ENCODE measurements at places on chromosomes 11 and 22.

- DNase-seq = no peak
Measured at GRCh38 chr11:3905080-3905953, 49.9 kb downstream of the STIM1 start.

DNA sequence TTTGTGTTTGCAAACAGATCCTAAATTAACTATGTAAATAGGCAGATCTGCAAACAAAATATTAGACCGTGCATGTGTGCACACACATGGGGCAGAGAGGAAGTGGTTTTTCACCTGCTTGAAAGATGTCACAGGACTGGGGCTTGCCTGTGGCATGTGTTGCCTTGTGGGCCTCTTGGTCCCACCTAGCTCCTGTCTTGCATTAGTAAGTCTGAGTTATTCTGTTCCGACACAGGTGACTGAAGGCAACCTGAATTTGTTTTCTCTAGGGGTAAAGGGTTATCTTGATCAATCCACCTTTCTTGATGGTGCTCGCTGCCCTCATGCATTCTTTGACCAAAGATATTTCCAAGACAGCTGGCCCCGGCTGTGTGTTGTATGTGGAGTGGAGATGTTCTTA lies 667.5 kb downstream of the NTM start:
- no peak for DNase-seq

- DNase-seq = no peak
Measured at GRCh38 chr22:26669060-26669481, 11.7 kb downstream of the MIAT start.

GRCh38 chr22:39947220-39948216 lies 12.7 kb upstream of the TMA7B start:
- peak; percentile 80 for DNase-seq

DNA sequence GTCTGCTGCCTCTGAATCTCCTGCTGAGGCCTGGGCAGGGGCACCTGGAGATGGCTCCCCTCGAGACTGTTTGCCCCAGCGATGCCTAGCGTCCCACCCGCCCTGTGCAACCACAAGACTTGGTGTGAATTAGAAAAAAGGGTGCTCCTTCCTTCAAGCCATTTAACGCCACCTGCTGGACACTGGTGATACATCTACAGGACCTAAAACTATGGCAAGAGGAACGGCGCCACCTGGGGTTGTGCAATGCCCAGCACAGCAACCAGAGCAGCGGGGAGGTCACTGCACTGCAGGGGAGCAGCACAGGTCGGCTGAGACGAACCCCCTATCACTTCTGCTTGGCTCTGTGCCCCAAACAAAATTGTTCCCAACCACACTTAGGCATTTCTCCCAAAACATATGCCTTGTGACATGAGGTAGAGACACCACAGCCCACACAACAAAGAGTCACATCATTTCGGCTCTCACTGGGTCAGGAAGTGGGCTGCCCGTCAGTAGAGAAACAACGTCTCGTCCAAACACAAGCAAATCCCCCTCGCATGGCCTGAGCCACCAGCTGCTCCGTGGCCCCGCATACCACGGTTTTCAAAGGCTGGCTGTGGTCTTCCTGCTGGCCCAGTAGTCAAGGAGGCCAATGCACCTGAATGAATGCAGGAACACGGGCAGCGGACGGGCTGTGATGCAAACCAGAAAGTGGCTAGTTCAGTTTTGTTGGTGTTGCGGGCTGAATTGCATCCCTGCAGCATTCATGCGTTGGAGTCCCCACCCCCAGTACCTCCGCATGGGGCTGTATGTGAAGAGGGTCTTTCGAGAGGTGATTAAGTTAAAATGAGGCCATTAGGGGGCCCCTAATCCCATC lies 171.9 kb downstream of the SHANK2 start:
- DNase-seq = peak; percentile 90

GRCh38 chr11:39990421-39990831 lies 1469.0 kb downstream of the LRRC4C start:
- no peak for DNase-seq

DNA sequence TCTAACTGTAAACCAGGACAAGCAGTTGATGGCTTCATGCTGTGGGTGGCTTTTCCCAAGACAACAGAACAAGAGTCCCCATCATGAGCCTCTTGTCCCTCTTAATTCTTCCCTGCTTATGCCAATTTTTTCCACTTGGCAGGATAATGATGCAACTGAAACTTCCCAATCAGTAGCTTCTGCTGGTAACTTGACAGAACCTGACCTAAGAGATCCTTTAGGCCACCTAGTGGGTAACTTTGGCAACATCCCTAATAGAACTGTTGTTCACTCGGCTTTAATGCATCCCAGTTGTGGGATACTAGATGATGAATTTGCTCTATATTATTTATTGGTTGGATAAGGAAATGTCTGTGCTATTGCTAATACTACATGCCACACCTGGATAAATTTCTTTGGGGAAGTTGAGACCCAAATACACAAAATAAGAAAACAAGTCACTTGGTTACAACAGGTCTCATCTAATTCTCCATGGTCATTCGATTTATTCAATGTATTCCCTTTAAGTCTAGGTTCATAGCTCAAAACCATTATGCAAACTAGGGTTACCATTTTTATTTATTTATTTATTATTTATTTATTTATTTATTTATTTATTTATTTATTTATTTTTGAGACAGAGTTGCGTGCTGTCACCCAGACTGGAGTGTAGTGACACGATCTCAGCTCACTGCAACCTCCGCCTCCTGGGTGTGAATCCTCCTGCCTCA lies 41.4 kb upstream of the NFAM1 start:
- DNase-seq = peak; percentile 46

DNA sequence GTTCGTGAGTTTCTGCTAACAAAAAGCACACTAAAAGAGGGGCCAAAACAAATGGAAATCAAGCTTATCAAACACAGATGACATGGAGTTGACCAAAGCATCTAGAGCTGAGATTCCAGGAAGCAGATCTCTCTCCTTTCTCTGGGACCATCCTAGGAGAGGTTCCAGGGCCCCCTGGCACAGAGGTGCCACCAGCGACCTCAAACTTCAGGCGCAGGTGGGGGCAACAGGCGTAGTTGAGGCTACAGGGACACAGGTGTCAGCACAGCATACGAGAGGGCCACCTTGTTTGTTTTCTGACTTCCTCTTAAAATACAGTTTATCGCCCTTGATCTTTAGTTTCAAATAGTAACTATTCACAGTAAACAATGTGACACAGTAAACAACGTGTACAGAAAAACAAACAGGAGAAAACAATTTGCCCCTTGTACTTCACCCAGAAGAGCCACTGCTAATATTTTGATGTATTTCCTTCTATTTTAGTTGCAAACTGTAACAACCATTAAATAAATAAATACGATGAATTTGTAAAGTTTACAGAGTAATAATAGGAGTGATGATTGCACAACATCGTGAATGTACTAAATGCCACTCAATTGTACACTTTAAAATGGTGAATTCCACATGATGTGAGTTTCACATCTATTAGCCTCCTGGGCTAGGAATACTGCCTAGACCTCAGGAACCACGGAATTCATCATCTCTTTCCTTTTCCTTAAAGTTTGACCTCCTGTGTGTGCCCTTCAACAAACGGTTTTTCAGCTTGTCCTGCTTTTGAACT lies 52.2 kb downstream of the IGLL5 start:
- no peak for DNase-seq

GRCh38 chr11:110430267-110431050 lies 711 bp downstream of the FDX1 start:
- DNase-seq = no peak

DNA sequence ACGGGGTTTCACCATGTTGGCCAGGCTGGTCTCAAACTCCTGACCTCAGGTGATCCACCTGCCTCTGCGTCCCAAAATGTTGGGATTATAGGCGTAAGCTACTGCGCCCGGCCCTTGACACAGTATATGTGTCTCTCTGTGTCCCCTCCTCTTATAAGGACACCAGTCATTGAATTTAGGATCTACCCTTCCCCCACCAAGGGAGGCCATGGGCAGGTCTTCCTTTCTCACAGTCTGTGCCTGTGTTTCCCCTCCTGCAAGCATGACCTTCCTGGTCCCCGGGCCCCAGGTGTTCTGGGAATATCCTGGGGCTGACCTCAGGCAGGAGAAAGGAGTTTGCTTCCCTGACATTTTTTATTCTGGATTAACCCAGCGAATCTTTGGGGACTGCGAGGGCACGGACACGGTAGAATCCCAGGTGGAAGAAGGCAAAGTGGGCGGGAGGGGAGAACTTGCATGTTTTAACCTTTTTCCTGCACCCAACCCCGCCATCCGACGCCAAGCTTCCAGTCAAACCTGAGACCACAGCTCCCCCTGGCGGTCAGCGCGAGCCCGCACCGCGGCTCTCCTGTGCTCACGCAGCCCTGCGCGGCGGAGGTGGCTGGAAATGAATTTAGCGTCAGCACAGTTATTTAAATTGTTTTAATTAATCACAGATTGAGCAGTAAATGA lies 42.1 kb upstream of the ISX start:
- DNase-seq = peak; percentile 22

GRCh38 chr11:73323464-73323863 lies 15.4 kb downstream of the ARHGEF17 start:
- no peak for DNase-seq

- DNase-seq = no peak
Measured at GRCh38 chr11:11856638-11857037, 14.9 kb downstream of the USP47 start.

GRCh38 chr11:67433536-67434394 lies 3.7 kb downstream of the PTPRCAP start:
- DNase-seq = no peak

- DNase-seq = no peak
Measured at GRCh38 chr11:8442301-8442700, 151.7 kb downstream of the STK33 start.

- DNase-seq = no peak
Measured at GRCh38 chr11:126548581-126549550, 193.4 kb downstream of the ST3GAL4 start.

DNA sequence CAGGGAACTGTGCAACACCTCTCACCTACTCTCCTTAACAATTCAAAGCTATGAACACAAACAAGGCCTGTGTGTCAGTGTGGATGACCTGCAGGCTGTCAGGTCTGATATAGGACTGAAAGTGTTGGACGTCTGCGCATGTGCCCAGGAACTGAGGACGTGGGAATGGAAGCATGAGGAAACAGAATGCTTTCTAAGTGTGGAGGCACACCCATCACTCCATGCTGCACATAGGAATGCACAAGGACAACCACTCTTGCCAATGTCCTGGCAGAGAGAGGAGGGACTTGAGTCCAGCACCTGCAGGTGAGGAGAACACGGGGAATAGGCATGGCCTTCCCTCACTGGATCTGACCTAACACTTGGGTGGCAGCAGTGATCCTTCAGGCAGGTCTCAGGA lies 874.3 kb downstream of the OPCML start:
- DNase-seq = no peak

DNA sequence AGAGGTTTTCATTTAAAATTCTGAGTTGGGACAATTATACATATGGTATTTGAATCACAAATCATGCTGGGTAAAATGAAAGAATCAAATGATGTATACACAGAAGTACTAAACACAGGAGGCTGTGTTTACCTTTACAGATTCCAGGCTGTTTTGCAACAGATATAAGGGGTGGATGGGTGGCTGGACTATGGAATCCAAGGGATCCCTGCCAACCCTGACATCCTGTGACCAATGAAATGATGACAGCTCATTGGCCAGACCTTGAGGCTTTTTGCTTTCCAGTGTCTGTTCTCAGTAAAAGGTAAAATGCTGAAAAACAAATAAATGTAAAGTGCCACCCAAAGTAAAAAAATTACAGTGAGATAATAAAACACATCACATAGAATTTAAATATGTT lies 3.3 kb upstream of the DDI1 start:
- no peak for DNase-seq

- DNase-seq = no peak
Measured at GRCh38 chr11:62677156-62677555, 1.7 kb downstream of the UBXN1 start.

- peak; percentile 60 for DNase-seq
Measured at GRCh38 chr22:33817512-33818127, 102.7 kb downstream of the LARGE1 start.

- no peak for DNase-seq
Measured at GRCh38 chr22:20180640-20181039, 29.8 kb upstream of the CCDC188 start.

- no peak for DNase-seq
Measured at GRCh38 chr11:132472411-132473172, 1059.7 kb downstream of the OPCML start.

GRCh38 chr11:35478471-35479091 lies 46.8 kb downstream of the PAMR1 start:
- DNase-seq = no peak

DNA sequence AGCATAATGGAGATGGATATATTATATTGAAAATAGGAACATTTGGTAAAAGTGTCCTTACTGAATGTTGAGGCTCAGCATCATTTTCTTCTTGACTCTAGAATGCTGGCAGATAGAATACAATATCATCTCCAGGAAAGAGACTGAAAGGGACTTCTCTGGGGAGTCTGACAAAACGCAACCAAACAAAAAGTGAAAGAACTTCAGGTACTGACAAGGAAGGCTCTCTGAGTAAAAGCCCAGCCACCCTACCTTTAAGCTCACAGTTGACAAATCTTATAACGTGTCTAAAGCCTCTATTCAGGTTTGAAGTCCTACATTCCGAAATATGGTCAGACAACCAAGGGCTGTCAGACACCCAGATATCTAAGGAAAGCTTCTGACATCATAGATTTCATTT lies 590.8 kb downstream of the SOX6 start:
- DNase-seq = no peak

DNA sequence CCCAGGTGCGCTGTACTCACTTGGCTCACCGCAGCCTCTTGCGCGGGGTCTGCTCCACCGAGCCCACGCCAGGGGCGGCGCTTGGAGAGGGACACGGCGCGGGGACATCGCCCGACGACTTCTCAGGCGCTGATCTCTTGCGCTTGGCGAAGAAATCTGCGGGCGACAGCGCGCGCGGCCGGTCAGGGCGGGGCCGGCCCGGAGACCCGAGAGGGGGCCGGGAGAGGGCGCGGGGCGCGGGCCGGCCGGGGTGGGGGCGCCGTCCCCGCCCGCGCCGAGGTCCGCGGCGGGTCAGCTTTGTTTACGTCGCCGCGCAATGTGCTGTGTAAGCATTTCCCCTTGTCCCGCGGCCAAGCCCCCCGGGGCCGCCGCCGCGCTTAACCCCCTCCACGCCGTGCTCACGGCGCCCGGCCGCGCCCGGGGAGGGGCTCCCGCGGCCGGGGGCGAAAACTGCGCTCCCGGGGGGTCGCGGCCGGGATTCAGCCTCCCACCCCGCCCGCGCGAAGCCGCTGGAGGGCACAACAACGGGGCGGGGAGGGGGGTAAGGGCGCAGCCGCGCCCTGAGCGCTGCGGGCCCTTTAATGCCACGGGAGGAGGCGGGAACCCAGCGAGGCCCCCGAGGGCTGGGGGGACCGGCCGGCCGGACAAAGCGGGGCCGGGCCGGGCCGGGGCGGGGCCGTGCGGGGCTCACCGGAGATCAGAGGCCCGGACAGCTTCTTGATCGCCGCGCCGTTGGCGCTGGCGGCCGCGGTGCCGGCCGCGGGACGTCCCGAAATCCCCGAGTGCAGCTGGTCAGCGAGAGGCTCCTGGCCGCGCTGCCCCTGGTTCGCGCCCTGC lies 1.4 kb downstream of the CDKN1C start:
- DNase-seq = no peak

DNA sequence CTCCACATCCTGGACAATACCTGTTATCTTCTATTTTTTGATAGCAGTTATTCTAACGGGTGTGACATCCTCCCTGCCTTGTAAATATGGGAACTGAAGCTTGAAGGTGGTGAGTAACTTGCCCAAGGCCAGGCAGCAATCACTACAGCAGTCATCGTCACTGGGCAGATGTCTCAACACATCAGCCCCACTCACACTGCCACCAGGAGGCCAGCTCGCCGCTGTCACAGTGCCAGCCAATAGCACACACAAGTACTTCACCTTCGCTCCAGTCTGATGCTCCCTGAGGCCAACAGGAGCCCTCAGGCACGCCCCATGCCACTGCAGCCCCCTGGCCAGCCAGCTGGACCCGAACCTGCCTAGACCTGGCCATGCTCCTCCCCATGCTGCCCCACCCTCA lies 4.9 kb upstream of the TTLL1 start:
- DNase-seq = peak; percentile 5

Data from NCI-H510A treated with DMSO at 0.1 percent for 48 hours (cell line).